ENCODE measurements at places on chromosomes 2 and 18.

DNA sequence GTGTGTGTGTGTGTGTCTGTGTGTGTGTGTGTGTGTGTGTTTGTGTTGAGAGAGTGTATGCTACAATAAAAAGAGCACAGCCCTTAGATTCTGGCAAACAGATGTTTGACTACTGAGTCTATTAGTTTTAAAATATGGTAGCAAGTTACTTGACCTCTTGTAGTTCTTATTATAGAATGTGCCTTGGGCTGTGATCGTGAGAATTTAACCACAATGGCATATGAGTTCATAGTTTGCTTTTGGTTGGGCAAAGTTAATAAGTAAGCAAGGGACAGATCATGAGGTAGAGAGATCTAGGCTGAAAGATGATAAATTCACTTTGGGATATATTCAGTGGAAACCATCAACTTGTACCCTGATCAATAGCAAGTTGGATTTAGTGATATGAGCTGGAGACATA, 334.3 kb upstream of the VWC2L start:
- DNase-seq = no peak

DNA sequence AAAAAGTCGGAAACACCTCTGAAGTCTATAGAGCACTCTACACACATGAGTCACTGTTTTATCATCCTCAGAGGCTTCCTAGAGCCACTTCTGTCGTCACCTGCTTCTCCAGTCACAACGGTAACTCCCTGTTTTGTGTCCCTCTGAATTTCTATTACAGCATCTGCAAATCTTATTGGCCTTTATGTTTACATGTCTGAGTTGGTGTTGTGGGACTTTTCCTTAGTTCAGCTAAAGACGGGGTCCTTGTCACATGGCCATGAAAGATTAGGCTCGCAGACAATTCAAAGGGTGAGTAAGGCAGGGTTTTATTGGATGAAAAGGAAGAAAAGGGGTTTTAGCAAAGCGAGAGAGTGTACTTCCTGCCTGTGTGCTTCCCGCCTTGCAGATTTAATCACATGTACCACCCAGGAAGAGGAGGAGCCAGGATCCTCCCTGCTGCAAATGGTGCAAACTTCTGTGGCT, 185.6 kb downstream of the LPIN1 start:
- DNase-seq = no peak

DNA sequence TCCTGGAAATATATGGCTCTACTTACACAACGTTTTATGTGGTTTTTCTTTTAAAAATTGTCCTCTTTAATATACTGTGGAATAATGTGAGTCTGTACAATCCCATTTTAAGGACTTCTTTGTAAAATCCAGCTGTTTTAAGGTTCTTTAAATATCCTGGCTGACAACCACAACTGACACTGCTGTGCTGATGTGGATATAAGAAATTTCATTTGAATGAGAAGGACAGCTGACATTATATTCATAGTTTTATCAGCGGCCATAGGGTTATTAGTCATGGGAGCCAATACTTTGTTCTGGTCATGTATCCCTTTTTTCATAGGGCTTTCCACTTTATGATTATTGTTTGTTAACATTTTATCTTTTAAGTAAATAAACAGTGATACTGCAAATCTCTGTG, 169.5 kb downstream of the CAMKMT start:
- DNase-seq = no peak

- no peak for DNase-seq
Observed at GRCh38 chr2:163471947-163472346, 263.9 kb downstream of the FIGN start.

Measured in tibial artery (tissue), 4 donors.